ENCODE measurements at places on chromosomes 1 and 21. TPM values are rescaled to one million over a fixed set of nuclear protein-coding genes. Genes with fewer than 3 reads are reported as not detected.

DNA sequence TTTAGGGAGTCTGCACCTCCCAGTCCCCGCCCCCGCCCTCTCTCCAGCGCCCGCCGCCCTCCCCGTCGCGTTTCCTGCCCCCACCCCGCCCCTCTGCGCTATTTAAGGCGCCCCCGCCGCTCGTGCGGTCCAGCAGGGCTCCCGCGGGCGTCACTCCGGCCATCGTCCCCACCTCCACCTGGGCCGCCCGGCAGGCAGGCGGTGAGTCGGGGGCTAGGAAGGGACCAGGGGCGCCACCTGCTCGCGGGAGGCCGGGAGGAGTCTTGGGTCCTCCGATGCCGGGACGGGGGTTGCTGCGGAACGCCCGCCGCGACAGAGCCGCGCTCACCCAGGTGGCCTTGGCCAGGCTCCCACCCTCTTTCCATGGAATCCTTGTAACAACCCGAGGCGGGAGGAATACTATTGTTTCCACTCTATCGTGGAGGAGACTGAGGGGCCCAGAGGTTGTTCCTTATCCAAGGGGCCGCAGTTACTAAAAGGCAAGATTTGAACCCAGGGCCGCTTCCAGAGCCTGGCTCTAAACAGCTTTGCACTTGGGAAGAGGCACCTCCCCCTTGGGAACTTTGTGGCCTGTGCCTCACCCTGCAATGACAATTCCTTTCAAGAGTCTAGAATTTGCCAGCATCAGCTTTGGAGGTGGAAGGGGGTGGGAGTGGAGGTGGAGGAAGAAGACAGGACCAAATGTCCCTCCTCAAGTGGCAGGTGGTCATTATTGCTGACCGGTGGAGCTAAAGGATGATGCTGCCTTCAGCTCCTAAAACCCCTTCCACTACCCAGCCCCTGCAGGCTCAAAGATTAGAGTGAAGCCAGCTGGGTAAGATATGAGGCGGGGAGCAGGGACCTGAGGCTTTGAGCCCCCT is at the start of gene GJA4:
GJA4 (plus strand) TSS at position 132 of the 860 bp plus-strand sequence. CDS start 1,215 bp downstream, outside the sequence.
- no peak within 1 kb of the TSS for H3K27ac ChIP-seq
- no peaks in the 10 kb centered on the region for H3K36me3 ChIP-seq
- DNase-seq = no peak

DNA sequence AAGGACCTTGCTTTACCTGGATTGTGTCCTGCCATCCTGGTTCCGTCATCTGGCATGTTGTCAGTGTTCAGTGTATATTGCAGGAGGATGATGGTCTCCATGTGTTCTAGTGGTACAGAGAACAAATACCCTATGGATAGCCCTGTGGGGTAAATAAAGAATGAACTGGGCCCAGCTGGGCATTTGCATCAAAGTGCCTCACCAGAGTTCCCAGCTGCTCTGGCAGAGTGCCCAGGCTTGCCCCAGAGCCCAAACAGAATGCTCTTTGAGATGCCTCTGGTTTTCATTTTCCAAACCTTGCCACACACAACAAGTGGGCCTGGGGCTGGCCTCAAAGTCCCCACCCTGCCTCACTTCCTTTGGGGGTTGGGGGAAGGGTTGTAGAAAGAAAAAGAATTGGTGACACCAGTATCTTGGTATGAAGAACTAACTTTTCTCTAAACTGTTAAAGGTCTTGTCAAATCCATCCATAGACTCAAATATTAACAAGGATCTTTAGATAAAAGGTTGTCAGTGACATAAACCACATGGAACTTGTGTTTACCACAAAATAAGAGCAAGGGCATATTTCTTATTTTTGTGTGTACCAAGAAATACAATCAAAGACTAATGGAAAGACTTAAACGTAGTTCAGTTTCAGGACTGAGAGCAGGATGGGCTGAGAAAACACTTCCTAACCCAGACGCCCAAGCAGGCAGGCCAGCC is 82.2 kb downstream of the LMO4 start:
- DNase-seq = peak; percentile 17
- H3K4me1 ChIP-seq = no peaks in the 10 kb centered on the region
- no peaks in the 10 kb centered on the region for H3K36me3 ChIP-seq
- H3K27me3 ChIP-seq = no peaks in the 10 kb centered on the region
- 0 out of 2 replicates have a peak overlapping the region, but pooled peaks have one; percentile 37 for H3K27ac ChIP-seq

GRCh38 chr1:36913484-36914060 is 120.7 kb downstream of the GRIK3 start:
- no peaks in the 10 kb centered on the region for H3K36me3 ChIP-seq
- H3K27me3 ChIP-seq = no peaks in the 10 kb centered on the region
- no peaks in the 10 kb centered on the region for H3K4me1 ChIP-seq
- no peak overlapping the region for H3K4me3 ChIP-seq

- no peak for DNase-seq
- no peaks in the 10 kb centered on the region for H3K4me1 ChIP-seq
- peaks cover 35% of the 10 kb centered on the region for H3K27me3 ChIP-seq
- no peak overlapping the region for H3K27ac ChIP-seq
Measured at GRCh38 chr1:110601332-110601731, 4.8 kb downstream of the KCNA2 start.

DNA sequence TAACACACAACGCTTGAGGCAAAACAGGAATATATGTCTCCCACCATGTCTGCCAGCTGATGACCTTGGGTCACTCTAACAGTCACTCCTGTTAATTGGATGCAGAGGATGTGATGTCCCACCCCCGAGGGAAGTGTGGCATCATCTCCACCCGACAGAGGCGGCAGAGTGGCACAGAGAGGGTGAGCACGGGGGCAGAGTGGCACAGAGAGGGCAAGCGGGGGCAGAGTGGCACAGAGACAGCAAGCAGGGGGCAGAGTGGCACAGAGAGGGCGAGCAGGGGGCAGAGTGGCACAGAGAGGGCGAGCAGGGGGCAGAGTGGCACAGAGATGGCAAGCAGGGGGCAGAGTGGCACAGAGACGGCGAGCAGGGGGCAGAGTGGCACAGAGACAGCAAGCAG is 44.3 kb downstream of the DISP3 start:
- H3K36me3 ChIP-seq = no peaks in the 10 kb centered on the region
- H3K4me1 ChIP-seq = no peaks in the 10 kb centered on the region
- no peaks in the 10 kb centered on the region for H3K27me3 ChIP-seq
- no peak overlapping the region for H3K27ac ChIP-seq
- no peak overlapping the region for H3K4me3 ChIP-seq

DNA sequence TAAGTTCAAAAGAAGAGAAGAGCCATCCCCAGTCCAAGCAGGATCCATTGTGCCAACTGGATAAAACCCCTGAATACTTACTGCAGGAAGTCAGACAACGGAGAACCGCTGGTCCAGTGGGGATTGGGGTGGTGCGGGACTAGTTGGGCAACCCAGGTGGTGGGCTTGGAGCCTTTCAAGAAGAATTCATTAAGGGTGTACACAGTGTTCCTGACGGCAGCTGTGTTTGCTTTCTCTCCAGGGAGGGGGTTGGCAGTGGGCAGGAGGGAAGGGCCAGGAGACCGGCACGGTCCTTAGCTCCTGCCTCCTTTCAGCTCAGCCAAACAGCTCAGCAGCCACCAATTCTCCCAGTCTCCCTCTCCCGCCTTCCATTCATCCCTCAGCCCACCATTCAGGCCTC is 7.1 kb upstream of the CDK18 start:
- no peak overlapping the region for H3K4me3 ChIP-seq
- DNase-seq = no peak
- H3K27ac ChIP-seq = no peak overlapping the region
- no peaks in the 10 kb centered on the region for H3K36me3 ChIP-seq

DNA sequence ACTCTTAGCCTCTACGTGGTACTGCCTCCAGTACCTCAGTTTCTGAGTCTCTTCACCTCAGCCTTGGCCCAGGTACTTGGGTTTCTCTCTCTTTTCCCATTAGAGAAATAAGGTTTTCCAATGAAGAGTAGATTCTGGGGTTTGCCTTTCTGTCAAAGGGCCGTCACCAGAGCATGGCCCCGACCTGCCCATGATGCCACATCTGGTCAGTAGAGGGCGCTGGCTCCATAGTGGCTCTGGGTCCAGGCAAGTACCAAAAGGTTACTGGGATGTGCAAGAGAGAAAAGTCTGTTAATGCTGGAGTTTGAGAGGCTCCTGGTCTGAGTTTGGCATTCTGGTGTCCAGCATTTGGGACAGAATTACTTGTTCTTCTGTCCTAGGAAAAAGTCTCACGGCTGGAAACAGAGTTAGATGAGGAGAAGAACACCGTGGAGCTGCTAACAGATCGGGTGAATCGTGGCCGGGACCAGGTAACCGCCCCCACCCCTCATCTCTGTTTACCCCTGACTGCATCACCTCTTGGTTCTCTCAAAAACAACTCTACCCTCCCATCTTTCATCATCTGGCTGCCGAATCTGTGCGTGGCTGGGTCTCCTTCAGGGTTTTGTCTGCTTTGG is 5.3 kb upstream of the TUFT1 start:
- H3K4me3 ChIP-seq = no peak overlapping the region
- no peaks in the 10 kb centered on the region for H3K27me3 ChIP-seq
- H3K27ac ChIP-seq = no peak overlapping the region
- H3K36me3 ChIP-seq = no peaks in the 10 kb centered on the region

- H3K27me3 ChIP-seq = peaks cover 6% of the 10 kb centered on the region
- no peak for DNase-seq
Measured at GRCh38 chr1:29504709-29505410, 268.5 kb downstream of the PTPRU start.

DNA sequence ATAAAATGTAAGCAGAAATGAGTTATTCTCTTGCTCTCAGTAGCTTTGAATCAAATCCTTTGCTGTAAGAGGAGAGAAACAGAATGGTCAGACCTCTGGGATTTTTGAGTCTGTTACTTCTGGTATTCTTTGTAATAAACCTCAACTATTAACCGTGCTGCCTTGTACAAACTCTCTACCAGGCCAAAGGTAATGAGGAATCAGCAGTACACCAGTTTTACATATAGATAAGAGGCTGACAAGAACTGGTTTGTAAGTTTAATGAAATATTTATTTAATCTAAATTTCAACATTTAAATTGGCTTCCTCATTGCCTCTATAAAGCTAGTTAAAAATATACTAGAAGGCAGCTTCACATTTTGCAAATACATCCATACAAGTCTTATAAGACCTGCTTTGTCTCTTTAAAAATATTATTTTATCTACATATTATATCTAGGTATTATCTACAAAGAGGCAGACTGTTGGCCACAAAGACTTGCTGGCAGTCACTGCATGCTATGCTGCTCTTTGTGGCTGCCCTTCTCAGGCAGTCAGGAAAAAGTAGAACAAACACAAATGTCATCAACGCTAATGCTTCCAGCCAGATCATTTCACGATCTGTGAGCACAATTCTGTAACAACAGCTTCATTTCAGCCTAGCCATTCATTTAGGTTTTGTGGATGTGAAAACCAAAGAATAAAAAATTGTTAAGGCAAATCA is 173.0 kb downstream of the GABPA start:
- no peaks in the 10 kb centered on the region for H3K4me1 ChIP-seq
- no peak overlapping the region for H3K4me3 ChIP-seq
- H3K27me3 ChIP-seq = no peaks in the 10 kb centered on the region
- no peak overlapping the region for H3K27ac ChIP-seq
- no peak for DNase-seq
- peaks cover 15% of the 10 kb centered on the region for H3K36me3 ChIP-seq

GRCh38 chr1:203627851-203628200 is 1.2 kb downstream of the ATP2B4 start:
- peaks cover 25% of the 10 kb centered on the region for H3K4me1 ChIP-seq
- H3K27me3 ChIP-seq = no peaks in the 10 kb centered on the region
- peak overlapping the region; percentile 92 for H3K4me3 ChIP-seq
- DNase-seq = no peak
- H3K36me3 ChIP-seq = peaks cover 2% of the 10 kb centered on the region
- H3K27ac ChIP-seq = peak overlapping the region; percentile 94

The SERPINC1 gene
- not detected for total RNA-seq

The SLC9C2 gene
- not detected for total RNA-seq

The HSPA6 gene
- 0.54 TPM for total RNA-seq

The CCDC27 gene
- not detected for total RNA-seq

The KIF26B gene
- total RNA-seq = 0.83 TPM

Data from IMR-90 (cell line).